ENCODE measurements at places on chromosomes 7 and 10.

DNA sequence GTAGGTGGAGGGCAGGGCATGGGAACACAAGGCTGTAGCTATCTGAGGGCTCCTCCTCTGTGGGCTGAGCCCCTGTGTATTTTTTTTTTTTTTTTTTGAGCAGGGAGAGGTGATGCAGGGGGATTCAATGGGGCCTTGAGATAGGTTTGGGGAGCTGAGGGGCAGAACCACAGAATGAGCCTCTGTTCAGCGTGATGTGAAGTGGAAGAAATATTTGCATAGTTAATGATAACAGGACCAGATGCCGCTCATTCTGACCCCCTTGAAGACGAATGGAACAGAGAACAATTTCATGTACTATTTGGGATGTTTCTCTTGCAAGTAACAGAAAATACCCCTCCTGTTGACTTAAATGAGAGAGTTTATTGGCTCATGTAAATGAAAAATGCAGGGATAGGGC lies 69.7 kb upstream of the EMX2 start:
- no peak for DNase-seq

DNA sequence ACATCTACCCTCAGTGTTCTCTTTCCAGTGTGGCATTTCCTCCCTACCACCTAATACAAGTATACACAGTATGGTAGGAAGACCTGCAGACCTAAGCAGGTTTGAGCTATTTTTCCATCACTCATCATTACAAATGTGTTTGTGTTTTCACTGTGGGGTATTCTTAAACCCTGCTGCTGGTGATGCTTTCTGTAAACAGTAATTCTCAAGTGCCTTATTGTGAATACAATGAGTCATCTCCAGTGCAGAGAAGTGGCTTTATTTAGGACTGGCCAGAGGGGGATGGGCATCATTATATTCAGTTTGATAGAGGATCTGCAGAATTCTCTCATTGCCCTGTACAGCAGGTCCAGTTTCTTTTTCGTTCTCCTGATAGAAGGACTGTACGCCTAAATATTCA lies 63.7 kb downstream of the GRM8 start:
- no peak for DNase-seq

DNA sequence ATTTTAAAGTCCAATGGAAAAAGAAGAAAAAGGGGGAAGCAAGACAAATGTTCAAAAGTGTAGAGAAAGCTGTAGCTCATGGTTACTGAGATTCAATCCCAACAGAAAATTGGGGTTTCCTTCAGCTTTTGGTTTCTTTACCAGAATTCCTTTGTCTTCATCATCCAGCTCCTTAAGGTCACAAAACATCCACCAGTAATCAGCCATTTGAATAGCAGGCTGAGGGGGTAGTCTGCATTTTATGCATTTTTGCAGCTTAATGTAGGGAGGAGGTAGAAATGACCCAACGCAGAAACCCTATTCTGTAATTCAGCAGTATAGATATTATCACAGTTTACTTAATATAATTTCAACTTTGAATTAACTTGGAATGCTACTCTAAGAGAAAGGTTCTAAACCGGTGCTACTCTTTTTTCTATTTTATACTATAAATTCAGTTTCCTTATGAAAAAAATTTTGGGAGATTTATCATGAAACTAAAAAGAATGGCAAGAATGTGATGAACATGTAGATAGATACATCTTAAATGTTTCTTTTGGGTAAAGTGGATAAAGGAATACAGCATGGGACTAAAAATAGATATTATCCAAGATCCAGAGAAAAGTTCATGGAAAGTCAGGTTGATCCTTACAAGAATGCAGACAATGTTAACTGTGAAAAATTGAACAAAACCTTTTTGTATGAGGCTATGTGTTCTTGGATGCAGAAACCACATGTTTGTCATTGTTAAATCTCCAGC lies 596.9 kb downstream of the PHTF2 start:
- DNase-seq = no peak

- DNase-seq = no peak
Observed at GRCh38 chr7:106926892-106927291, 61.8 kb downstream of the PIK3CG start.

GRCh38 chr7:17520941-17521340 lies 222.5 kb downstream of the AHR start:
- peak; percentile 54 for DNase-seq

- DNase-seq = no peak
Observed at GRCh38 chr10:35225204-35225603, 98.6 kb downstream of the CREM start.

DNA sequence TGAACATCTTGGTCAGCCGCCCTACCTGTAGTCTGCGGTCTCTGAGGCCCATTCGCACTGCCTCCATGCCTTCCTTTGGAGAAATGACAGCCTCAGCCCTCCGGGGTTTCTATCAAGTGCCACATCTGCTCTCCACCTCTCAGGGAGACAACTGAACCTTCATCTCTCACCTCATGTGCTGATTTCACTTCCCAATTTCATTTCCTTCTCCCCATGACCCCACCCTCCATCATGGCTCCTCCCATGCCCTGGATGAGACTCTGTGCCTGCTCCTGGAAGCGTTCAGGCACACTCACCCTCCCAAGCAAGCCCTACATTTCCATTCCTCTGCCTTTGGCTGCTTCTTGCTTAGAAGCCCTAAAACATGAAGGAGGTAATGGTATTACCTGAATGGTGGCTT lies 7.8 kb upstream of the SCD start:
- DNase-seq = no peak

GRCh38 chr10:16964576-16965343 lies 147.5 kb upstream of the RSU1 start:
- no peak for DNase-seq

- DNase-seq = peak; percentile 85
Observed at GRCh38 chr7:28069807-28070206, 110.8 kb downstream of the JAZF1 start.

- DNase-seq = no peak
Observed at GRCh38 chr7:1062296-1063294, 18.2 kb downstream of the GPR146 start.

- no peak for DNase-seq
Observed at GRCh38 chr10:86072413-86072812, 294.2 kb downstream of the GRID1 start.

DNA sequence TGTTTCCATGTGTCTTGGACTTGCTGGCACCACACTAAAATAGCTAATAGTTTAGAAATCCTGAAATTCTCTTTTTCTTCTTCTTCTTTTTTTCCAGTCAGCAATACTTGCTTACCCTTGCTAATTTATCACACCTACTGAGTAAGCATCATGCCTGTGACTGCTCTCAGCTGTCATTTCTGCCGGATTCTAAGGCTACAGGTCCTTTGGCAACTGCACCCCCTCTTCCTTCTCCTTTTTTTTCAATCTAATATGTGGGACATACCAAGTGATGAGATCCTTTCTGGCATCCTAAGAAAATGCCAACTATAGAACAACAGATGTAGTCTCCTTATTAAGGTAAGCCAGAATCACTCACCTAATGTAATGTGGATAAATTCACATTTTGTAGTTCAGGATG lies 444.7 kb downstream of the MAGI2 start:
- no peak for DNase-seq

- DNase-seq = peak; percentile 38
Observed at GRCh38 chr7:2488681-2489080, 12.5 kb upstream of the GRIFIN start.

DNA sequence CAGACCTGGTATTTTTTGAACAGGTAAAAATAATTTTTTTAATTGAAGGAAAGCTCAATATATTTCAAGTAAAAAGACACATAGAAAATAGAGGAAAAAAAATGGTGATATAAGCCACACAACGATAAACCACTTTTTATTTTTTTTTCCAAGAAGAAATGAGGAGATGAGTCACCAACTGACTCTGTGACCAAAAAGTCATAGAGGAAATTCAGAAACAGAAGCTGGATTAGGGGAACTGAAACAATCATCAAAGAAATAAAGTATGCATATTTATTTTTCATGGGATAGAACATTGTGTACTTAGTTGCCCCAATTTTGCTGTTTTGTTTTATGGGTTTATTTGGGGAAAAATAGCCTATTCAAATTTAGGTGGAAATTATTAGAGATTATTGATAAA lies 176.8 kb upstream of the AGR3 start:
- peak; percentile 73 for DNase-seq

GRCh38 chr7:99030951-99031350 lies 113.0 kb downstream of the SMURF1 start:
- no peak for DNase-seq

GRCh38 chr10:5615316-5615715 lies 51.1 kb downstream of the ASB13 start:
- no peak for DNase-seq

DNA sequence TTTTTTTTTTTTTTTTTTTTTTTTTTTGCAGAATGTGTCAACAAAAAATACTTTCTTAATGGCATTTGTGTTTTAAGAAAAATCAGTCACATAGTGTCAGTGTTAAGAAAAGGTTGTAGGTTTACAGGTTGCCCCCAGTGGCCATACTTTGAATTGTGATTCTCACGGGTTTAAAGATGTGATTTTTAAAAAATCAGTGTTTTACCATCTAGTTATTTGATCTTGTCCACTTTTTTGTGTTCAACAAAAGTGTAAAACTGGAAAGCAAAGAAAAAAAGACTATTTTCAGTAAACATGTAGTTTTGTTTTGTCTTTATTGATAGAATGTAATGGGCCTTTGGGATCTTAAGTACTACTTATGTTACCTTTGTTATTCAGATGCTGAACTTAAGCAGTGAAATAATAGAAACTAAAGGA lies 25.7 kb downstream of the SUV39H2 start:
- peak; percentile 64 for DNase-seq

DNA sequence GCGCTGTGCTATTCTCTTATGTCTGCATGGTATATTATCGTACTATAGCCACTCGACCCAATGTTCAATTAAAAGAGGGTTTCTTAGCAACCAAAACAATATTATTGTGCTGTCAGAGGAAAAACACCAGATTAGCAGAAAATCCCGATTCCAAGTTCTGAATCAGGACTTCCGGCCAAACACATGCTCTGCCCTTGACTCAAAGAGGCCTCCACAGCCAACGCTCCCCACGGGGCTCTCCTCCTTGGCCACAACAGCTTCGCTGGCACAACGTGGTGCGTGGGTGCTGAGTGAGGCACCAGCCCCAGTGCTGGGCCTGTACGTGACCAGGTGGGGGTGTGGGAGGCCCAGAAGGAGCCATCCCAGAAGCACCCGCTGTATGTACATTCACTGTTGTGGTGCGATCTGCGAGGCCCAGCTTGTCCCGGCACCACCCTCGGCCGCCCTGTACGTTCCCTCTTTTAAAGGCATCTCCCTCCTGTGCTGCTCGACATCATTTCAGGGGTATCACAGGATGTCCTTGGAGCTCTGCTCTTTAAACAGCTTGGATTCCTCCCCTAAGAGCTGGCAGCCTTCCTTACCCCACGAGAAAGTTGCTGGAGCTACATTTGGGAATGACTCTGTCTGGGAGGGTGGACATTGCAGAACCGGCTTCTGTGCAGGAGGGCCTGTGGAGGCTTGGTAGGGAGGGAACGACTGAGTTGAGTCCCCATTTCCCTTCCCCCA lies 736.2 kb downstream of the PARD3 start:
- peak; percentile 97 for DNase-seq

DNA sequence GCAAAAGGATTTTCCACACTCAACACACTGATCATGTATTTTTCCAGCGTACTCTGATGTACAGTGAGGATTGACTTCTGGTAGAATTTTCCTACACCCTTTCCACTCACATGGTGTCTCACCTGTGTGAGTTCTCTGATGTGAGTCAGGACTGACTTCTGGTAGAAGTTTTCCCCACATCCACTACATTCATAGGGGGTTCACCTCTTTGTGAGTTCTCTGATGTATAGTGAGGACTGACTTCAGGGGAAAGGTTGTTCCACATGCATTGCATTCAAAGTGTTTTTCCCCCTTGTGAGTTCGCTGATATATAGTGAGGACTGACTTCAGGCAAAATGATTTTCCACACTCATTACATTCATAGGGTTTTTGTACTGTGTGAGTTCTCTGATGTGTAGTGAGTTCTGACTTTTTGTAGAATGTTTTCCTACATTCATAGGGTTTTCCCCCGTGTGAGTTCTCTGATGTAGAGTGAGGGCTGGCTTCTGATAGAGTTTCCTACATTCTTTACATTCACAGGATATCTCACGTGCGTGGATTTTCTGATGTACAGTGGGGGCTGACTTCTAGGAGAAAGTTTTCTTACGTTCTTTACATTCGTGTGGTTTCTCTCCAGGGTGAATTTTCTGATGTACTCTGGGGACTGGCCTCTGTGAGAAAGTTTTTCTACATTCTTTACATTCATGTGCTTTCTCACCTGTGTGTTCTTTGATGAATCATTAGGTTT lies 146.5 kb downstream of the GLRX3 start:
- DNase-seq = no peak

DNA sequence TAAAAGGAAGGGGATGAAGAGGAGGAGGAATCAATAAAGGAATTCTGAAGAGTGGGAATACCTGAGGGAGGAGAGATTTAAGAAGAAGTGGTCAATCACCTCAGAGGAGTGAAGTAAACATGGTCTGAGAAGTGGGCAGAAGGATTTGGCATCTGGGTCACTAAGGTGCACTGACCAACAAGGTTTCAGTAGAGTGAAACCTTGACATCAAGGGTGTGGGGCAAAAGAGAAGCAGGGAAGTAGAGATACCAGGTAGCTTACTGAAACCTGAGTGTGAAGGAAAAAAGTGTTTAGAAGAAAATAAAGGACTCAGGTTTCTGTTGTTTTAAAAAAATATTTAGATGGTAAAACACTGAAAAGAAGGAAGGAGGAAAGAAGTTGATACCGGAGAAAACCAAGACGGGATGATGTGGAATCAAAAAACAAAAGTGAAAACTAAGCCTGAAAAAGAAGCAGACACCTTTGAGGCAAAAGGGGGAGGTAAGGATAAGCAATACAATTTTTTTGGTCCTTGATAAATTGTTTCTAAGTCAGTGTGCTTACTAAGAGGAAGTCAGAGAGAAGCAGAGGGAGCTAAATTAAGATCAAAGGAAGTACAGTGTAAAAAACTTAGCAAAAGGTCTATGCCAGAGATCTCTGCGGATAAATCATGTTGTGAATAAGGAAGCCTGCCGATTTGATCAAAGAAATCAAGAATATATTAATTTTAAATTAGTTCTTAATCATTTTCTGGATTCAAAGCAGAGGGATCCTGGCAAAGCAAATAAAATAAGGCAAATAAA lies 137.2 kb upstream of the GPR22 start:
- no peak for DNase-seq

- no peak for DNase-seq
Observed at GRCh38 chr7:132685277-132685676, 109.0 kb upstream of the PLXNA4 start.

Data from GM23248 (cell line).